ENCODE measurements at places on chromosomes 3 and 15. TPM values are rescaled to one million over a fixed set of nuclear protein-coding genes. Genes with fewer than 3 reads are reported as not detected.

The TPRA1 gene
- total RNA-seq, result 41.0 TPM

The TTLL13 gene
- total RNA-seq, result 0.21 TPM

The THBS1 gene
- 55.2 TPM for total RNA-seq

The IRAK2 gene
- 1.1 TPM for total RNA-seq

The CAMK2N2 gene
- not detected for total RNA-seq

DNA sequence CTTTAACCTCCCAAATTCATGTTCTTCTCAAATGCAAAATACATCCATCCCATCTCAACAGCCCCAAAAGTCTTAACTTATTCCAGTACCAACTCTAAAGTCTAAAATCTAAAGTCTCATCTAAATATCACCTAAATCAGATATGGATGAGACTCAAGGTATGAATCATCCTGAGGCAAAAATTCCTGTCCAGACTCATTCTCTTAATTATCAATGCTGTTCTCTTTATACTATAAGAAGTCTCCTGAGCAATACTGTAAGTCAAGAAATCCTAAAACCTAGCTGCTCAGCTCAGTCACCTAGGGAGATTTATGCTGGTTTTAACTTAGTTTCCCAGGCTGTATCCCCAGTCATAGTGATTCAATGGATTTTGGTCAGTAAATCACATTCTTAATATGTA lies 11.1 kb downstream of the RAD18 start:
- DNase-seq, result no peak

DNA sequence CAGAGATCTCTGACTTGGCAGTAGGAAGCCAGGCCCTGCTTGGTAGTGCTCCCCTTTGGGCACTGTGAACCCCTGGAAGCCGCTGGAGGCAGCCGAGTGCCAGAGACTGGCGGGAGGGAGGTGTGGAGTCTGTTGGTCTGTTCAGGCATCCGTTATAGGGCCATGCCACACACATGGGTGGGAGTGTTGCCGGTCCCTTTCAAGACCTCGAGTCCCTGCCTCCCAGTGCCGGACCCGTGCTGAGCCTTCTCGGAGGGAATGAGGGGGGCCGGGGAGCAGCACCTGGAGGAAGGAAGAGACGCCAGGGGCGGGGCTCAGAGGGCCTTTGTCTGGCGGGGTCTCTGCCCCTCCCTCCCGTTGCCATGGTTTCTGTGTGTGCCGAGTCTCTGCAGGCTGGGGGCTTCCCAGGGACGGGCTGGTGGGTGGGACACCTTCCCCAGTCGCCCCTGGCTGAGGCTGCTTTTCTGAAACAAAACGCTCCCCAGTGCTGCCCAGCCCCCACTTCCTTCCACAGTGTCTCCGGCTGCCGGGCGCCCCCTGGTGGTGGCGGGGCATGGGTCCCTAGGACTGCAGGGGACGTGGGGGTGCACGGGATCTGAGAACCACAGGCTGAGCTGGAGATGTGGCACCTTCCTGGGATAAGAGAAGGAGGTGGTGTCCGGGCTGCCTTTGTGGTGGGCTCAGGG lies 10.0 kb downstream of the GNAI2 start:
- peak; percentile 92 for DNase-seq

- DNase-seq, result peak; percentile 95
Measured at GRCh38 chr3:64209866-64210621, 15.2 kb downstream of the PRICKLE2 start.

DNA sequence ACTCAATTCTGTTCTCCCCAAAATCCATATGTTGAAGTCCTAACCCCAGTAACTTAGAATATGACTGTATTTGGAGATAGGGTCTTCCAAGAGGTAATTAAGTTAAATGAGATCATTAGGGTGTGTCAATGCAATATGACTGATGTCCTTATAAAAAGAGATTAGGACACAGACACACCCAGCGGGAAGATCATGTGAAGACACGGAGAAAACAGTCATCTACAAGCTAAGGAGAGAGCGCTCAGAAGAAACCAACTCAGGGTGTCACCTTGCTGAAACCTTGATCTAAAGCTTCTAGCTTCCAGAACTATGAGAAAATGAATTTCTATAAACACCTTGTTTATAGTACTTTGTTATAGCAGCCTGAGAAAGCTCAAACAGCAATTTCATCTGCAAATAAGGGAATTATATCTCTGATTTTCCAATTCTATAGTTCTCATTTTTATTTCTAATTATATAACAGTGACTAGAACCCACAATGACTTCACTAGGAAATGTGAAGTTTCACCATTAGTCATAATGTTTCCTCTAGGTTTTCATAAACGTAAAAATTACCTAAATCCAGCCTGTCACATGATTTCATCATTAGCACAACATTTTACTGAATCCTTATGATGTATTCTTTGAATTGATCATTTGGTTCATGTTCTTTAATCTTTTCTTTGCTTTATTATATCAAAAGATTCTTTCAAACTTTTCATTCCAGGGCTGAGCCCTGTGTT lies 459.1 kb upstream of the MDFIC2 start:
- DNase-seq, result no peak

DNA sequence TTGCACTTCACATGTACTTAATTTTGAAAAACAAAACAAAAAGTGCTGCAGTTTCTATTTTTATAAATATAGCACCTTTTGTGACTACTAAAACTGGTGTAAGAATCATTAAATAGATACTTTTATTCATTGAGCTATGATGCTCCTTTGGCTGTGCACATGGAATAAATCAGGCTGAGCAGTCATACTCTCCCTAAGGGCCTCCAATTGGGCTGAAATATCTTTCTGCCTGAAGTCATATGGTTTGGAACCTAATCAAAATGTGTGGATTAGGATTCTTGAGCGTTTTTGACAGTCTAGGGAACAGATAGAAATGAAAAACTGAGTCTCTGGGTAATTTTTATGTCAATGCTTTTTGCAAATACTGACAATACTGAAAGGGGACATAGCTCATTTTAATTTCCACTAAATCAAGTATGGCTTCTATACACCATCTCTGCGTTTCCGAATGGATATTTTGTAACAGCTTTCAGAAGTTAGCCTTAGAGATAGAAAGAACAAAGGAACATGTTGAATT lies 392.2 kb upstream of the ROBO1 start:
- no peak for DNase-seq

GRCh38 chr3:196537319-196537984 lies 22.3 kb upstream of the SMCO1 start:
- no peak for DNase-seq

DNA sequence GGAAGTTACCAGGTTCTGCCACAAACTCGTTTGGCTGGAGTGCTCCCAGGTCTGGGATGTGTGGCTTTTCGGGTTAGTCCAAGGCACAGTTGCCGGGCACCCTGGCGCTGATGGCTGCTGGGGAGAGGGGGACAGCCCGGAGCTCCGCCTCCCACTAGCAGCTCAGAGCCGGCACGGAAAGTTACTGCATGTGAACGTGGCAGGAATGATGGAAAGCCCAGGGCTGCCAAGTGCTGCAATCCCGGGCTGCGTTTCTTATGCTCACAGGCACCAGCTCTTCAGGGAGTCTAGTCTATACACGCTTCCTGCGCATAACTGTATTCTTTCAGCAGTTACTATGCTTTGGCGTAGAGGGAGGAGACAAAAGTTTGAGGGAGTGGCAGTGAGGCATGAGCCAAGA lies 141.8 kb upstream of the ICE2 start:
- peak; percentile 30 for DNase-seq

DNA sequence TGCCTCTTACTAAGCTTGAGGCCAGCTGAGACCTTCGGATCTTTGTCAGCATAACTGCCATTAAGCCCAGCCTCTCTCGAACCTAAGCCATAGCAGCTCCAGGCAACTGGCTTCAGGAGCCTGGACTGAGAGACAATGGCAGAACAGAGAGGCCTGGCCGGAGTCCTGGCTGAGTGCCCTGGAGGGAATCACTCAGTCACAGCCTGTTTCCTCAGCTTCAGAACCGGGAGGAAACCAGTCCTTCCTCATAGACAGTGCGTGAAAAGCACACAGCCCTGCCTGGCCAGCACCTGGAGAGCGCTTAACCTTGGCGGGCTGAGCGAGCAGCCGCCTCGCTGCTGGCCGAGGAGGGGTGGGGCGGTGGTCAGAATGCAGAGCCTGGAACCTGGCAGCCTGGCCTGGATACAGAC lies 21.6 kb downstream of the RNU5B-1 start:
- DNase-seq, result peak; percentile 52

DNA sequence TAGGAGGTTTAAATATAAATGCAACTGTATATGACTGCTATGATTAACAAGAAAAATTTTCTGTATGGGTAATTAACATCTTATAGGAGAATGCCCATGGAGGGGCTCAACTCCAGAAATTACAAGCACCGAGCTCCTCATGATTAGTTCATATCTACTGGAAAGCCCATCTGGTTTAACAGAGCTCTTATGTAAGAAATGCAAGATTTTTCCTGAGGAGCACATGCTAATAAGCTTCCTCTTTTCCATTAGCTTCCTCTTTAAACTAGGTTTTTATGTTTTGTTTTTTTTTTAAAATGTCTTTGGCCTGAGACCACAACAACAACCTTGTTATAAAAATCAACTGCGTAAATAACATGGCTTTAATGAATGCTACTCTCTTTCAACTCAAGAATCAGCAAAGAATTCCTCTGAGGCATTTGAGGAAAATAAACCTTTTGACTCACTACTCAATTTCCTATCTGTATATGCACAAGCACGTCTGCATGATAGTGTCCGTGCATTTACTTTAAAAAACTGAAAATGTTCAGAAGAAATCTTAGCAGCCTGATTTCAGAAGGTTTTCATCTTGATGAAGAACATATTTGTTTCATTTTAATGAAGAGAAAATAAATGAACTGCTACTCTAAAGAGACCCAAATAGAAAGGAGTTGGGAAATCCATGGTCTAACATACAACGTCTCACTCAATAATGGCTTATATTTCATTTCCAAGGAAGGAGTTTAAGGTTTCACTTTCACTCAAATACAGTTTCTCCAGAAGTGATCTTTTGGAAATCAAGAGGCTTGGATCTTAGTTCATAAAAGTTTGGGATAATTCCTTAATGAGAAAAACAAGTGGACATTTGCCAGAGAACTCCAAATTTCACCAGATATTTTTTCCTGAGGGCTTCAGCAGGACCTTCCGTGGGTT lies 180.8 kb downstream of the KCNAB1 start:
- DNase-seq, result peak; percentile 21

- DNase-seq, result no peak
Measured at GRCh38 chr3:127712461-127712860, 39.7 kb downstream of the ABTB1 start.

DNA sequence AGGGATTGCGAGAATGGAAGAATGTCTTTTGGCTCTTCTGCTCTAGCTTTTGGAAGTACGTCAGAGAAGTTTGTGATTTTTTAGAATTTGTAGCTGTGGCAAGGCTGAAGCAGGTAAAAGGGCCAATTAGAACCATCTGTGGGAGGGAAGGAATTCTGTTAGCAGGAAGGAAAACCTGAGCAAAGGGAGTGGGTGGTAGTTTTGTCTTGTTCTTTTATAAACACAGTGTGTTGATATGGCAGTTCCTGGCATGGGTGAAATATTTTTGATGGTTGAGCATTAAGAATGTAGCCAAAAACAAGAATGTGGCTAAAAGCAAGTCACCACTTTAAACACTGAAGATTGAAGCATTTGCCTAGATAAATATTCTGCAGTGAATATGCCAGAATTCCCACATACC lies 23.8 kb downstream of the DAG1 start:
- no peak for DNase-seq

All from cardiac muscle cell (in vitro differentiated cells and primary cell).